ENCODE measurements at places on chromosomes 5 and 9.

GRCh38 chr5:53545744-53546143, 14.7 kb upstream of the NDUFS4 start:
- DNase-seq: no peak

- no peak for DNase-seq
Observed at GRCh38 chr5:61048534-61048933, 103.5 kb downstream of the NDUFAF2 start.

- DNase-seq: no peak
Observed at GRCh38 chr5:150131461-150131860, 24.2 kb downstream of the PDGFRB start.

DNA sequence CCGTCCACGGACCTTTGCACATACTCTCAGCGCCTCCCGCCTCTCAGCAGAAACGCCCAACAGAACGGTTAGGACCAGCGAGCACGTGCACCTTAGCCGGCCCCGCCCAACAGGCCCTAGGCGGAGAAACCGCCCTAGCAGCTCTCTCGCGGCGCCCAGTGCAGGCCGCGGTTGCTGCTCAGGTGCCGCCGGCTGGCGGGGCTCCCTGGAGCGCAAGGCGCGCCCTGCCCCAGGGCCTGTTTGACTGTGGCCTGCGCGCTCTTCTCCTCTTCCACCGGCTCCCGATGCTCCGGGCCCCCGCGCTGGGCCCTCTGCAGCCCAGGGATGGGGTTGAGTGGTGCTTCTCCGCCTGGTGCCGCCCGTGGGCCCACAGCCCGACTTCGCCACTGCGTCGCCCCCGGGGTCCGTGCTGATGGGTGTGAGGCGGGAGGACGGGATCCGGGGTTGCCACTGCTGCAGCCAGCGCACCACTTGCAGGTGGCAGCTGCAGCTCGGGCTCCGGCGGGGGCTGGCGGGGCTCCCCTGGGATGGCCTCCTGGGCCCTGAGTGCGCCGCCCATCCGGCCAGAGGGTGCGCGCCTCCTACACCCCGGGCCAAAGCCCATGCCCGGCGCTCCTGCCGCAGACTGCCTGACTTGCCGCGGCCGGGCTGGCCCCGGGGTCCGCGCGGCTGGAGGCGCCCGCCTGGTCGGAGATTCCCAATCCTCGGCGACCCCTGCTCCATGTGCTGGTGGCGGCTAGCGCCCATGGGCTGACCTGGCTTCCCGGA, 1889.4 kb upstream of the CDH9 start:
- no peak for DNase-seq

GRCh38 chr5:120479066-120479465, 15.0 kb downstream of the PRR16 start:
- no peak for DNase-seq

DNA sequence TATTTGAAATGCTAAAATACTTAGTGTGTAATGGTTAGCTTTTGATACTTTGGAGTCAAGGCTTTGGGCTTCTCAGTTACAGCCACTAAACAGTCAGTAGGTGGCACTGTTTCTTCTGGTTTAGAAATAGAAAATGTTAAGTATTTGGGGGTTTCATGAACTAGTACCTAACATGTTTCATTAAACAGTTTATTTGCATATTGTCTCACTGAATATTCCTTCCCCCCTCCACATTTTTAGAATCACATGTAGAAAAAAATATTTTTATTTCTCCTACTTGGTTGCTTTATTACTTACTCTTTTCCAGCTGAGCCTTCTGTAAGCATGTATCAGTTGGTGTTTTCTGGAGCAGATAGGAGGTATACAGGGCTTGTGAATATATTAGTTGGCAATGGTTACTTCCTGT, 48.0 kb downstream of the IPO11 start:
- no peak for DNase-seq

DNA sequence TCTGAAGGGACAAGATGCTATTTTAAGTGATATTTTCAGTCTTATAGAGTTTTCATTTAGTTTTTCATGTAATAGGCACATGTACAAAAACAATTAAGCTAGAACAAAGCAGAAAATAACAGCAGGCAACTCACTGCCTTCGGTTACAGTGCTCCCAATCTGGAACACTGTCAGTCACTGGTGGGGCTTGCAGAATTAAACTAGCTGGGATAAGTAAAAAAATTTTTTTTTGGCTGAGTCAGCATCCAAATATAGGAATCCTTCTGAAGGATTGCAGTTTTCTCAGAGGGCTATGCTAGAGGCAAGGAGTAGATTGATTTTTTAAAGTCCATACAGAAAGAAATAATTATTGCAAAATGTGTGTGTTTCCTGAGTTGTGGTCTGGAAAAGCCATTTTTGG, 250.2 kb upstream of the RFX3 start:
- DNase-seq: no peak

- DNase-seq: no peak
Observed at GRCh38 chr9:134942788-134943184, 25.1 kb upstream of the FCN1 start.

DNA sequence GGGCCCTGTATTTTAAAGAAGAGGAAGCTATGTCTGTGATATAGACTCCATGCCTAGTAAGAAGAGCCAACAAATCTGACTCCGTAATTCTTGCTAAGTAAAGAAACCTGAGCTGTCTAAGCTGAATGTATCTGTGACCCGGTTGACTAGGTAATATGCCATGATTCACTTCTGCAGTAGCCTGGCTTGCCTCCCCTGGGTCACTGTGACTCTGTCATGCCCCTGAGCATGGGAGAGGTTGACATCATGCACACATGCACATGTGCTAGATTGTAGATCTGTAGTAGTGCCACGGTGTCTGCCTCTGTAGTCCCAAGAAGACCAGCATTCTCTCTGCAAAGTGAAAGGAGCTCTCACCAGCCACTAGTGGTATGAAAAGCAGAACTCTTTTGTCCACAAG, 9.1 kb downstream of the SLC22A5 start:
- DNase-seq: no peak

DNA sequence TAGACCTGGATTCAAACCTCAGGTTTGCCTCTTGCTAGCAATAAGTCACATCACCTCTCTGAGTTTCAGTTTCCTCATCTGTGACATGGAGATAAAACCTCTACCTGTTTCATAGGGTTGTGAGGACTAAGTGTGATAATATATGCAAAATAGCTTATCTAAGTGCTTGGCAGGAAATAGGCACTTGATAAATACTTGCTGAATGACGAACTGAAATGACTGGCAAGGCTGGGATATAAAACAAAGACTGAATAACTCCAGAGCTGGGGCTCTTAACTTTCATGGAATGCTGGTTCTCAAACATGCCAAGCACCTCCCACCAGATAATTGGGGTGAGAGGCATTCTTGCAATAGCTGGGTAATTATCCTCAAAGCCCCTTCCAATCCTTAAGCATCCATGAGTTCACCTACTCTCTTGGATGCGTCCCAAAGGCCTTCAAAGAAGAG, 87.6 kb downstream of the ADRB2 start:
- no peak for DNase-seq

DNA sequence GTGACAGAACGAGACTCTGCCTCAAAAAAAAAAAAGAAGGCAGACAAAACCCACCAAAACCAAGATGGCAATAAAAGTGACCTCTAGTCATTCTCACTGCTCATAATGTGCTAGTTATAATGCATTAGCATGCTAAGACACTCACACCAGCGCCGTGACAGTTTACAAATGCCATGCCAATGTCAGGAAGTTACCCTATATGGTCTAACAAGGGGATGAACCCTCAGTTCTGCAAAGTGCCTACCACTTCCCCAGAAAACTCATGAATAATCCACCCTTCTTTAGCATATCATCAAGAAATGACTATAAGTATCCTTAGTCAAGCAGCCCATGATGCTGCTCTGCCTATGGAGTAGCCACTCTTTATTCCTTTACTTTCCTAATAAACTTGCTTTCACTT, 4.7 kb upstream of the BICD2 start:
- no peak for DNase-seq

DNA sequence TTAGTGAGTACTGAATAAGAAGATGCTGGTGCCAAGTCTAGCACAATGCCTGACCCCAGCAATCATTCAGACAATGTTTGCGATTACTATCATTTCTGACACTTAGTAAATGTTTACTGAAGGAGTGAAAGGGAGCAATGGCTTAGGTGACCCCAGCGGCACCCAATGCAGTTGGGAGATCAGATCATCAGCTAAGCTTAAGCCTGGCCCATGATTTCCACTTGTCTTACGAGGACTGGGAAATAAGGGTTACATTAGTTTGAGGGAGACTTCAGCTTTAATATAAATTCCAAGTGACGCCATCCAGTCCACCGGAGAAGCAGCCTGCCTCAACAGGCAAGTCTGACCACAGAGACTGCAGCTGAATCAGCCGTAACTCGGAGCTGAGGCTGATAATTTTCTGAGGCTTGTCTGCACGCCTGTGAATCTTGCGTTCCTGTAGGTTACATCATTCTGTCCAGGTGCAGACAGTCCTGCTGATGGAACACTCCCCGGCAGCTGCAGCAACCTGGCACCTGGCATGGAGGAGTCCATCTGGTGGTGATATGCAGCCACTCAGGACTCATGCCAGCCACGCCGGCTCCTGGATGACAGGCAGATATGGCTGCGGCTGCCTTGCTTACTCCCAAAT, 34.9 kb upstream of the FGF1 start:
- DNase-seq: no peak

GRCh38 chr9:80501635-80502034, 929.9 kb downstream of the TLE4 start:
- no peak for DNase-seq

GRCh38 chr9:10059044-10059443, 553.8 kb downstream of the PTPRD start:
- no peak for DNase-seq

- DNase-seq: no peak
Observed at GRCh38 chr9:38384990-38385848, 7.3 kb upstream of the ALDH1B1 start.

GRCh38 chr5:75037106-75037505, 15.3 kb downstream of the GCNT4 start:
- DNase-seq: no peak

- no peak for DNase-seq
Observed at GRCh38 chr9:81886665-81887064, 41.6 kb upstream of the SPATA31D4 start.

DNA sequence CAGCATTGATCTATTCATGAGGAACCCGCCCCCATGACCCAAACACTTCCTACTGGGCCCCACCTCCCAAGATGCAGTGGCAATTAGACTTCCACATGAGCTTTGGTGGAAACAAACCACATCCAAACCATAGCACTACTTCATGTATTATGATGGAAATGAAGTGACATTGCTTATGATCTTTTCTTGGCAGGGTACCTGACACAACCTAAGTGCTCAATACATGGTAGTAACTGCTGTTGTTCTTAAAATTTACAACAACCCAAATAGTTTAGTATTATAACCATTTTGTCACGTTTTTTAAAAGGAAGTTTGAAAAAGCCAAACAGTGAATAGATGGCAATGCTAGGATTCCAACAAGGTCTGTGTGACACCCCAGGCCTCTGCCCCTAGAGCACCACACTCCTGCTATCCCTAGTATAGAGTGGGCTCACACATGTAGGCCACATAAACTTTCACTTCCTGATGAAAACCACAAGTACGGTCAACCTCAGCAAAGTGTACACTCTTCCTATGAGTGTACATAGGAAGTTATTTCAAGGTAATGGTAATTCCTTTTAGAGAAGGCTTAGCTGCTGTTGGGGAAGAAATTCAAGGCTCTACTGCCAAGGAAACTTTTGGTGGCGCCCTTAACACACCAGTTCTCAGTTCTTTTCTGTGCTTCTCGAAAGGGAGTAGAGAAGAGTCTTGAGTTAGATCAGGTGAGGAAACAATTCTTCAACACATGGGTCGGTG, 97.6 kb downstream of the ARSB start:
- no peak for DNase-seq

DNA sequence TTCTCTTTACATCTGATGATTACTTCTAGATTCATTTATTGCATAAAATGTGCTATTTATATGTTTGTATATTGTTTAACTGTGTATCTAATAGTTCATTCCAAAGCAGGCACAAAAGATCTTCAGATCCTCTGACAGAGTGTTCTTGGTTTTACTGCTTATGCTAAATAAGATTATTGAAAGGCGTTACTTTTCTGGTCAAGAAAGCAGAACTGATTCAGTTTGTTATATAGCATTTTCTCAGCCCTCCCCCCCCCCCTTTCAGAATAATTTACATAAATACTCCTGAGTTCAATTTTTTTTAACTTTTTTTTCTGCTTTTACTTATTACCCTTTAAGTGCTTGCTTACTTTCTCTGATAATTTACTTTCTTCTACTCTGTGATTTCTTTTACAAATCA, 15.4 kb downstream of the CDC42SE2 start:
- DNase-seq: no peak

DNA sequence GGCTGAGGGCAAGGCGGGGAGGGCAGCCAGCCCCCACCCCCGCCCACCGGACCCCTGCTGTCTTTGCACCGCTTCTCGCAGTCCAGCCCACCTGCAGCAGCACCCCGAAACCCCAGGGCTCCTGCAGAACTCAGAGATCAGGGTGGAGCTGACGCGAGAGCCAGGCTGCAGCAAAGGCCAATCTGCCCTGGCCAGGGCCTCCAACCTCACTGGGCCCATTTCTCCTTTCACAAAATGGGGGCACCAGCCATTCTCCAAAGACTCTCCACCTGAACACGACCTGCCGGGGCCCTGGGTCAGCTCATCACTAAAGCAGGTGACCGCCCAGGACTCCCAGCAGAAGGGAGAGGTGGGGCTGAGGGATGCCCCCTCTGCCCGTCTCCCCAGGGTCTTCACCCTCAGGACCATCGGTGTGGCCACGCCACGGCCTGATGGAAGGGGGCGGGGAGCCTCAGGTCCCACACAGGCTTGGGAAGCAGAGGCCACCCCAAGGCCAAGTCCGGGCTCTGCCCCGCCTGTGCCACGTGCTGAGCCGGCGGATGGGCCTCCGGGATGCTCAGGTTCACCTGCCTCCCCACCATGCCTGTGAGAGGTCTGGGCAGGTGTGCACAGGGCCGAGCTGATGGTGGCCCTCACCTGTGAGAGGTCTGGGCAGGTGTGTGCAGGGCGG, 13.1 kb downstream of the NACC2 start:
- DNase-seq: no peak

- DNase-seq: no peak
Observed at GRCh38 chr5:121982146-121982892, 20.5 kb downstream of the SRFBP1 start.

DNA sequence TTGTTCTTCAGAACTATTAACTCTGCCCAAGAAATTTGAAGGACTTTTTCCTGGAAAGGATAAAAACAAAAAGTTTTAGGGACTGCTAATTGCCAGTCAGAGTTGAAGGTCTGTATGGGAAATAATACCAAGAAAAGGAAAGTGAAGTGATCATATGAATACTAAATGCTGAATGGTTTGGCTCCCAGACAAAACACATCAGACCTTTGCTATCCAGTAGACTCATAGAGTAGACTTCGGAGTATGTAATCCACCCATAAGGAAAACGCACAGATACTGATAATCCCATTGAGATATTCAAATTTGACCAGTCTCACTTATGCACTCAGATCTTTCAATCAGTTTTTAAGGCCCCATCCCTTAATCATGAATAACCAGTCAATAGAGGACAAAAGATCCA, 319.0 kb upstream of the PTGER4 start:
- DNase-seq: no peak

DNA sequence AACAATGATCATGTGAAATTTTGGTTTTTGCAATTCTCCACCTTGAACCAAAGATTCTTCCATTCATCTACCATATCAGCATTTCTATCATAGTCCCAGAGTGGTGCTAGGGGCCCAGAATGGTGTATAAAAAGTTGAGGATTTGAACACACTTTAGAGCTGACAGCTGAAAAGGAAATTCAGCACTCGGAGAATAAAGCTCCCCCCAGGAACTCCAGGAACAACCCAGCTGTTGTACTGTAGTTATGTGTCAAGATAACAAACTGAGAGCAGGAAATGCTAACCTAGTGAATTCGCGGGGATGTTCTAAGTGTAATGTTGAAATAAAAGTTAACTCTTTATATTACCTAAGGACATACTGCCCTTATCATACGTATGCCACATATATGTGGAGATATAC, 216.7 kb downstream of the NFIB start:
- no peak for DNase-seq
